ENCODE measurements at places on chromosomes 3 and 15. TPM values are rescaled to one million over a fixed set of nuclear protein-coding genes. Genes with fewer than 3 reads are reported as not detected.

DGKG gene
- not detected for total RNA-seq

UQCC5 gene
- 32.2 TPM for total RNA-seq

GCNT3 gene
- total RNA-seq, result 0.11 TPM

UBA7 gene
- total RNA-seq, result 3.3 TPM

GRCh38 chr3:140391061-140391460 is 286.8 kb upstream of the TRIM42 start:
- peak; percentile 9 for DNase-seq

DNA sequence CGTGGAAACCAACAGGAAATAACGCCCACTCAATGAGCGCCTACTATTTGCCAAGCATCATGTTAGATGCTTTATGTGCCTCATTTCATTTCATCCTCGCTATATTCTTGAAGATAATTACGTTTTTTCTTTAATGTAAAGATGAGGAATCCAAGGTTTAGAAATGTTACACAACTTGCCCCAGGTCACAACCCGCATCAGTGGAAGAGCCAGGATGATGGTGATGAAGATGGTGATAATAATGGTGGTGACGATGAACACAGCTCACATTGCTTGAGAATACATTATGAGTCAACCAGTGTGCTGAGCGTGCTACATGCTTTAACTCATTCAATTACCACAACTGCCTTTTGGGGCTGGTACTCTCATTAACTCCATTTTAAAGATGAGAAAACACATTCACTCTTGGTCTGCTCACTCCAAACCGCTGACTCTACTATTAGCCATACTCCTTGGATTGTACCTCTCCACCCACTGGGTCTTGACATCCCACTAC is 21.5 kb upstream of the MYO1E start:
- no peak for DNase-seq

- DNase-seq, result no peak
These were observed 71.1 kb upstream of the BLM start for GRCh38 chr15:90645873-90646575.

GRCh38 chr3:195462308-195462610 is 19.4 kb upstream of the ACAP2 start:
- no peak for DNase-seq

DNA sequence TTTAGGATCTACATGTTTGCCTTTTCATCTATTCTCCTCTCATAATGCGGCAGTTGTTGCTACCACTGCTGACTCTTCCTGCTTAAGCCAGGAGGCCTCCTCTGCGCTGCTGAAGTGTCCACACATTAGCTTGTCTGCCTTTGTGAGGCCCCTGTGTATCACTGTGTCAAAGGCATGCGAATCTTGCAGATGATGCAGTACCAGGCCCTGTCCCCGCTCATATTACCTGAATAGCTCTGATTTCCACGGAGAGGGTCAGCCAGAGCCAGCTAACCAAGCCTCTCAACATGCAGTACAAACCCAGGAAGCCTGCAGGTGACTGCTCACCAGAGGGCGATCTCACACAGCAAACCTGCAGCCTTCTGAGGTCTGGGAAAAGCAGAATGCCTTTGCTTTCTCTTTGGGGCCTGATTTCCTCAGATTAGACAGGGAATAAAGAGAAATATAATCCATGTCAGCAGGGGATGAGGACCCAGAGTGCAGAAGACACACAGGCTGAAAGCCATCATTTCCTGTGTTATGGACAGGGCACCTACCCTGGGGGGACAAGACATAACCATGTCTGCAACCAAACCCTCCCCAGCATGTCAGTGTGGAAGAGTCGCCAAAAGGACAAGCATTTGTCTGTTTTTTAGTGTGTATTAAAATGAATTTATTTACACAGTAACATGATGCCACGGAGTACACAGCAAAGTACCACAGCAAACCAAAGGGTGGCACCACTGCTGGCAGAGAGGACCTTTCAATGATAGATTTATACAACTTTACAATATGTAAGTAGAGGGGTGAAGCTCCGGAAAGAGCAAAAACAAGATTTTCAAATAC is 36.8 kb upstream of the TSPAN3 start:
- DNase-seq, result peak; percentile 52

- DNase-seq, result no peak
These were observed 107.4 kb upstream of the MLF1 start for GRCh38 chr3:158463556-158463955.

GRCh38 chr3:126448136-126448892 is 27.4 kb downstream of the ZXDC start:
- DNase-seq, result no peak

SAMD7 gene
- not detected for total RNA-seq

DNA sequence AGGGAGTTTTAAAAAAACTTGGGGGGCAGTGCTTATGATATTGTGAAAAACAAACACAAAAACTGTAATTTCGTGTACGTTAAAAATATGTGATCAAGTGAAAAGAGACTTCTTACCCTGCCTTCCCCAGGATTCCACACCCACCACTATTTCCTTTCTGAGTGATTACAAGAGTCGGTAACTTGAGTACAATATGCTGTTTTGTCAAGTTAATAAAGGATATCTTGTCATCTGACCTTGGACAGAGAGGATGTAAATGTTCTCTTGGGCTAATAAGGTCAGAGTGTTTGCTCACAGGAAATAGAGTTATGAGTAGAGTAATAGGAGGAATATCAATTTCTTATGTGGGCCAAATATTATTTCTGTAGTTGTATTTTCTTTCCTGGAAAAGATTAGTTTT is 68.1 kb downstream of the NOX5 start:
- DNase-seq, result no peak

GRCh38 chr3:50297896-50298725 is 1.1 kb downstream of the HYAL3 start:
- peak; percentile 54 for DNase-seq

- DNase-seq, result no peak
These were observed 15.2 kb downstream of the DNAJC19 start for GRCh38 chr3:180974286-180974685.

DNA sequence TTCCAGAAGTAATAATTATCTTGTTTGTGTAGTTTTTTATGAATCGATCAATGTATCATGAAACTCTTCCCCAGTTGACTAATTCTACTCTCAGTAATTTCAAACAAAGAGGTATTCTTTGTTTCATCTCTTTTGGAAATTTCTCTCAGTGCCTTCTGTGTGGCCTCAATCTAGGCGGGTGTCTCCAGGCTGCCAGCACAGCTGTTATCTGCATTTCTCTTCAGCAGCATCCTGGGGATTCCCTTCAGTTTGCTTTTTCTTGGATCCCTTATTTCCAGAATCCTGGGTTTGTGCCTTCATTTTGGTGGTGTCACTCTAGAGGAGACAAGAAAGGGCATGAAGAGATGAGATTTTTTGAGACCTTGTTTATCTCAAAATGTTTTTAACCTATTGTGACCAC is 22.7 kb downstream of the NIPA2 start:
- DNase-seq, result no peak

CDC25A gene
- total RNA-seq, result 52.0 TPM

DNA sequence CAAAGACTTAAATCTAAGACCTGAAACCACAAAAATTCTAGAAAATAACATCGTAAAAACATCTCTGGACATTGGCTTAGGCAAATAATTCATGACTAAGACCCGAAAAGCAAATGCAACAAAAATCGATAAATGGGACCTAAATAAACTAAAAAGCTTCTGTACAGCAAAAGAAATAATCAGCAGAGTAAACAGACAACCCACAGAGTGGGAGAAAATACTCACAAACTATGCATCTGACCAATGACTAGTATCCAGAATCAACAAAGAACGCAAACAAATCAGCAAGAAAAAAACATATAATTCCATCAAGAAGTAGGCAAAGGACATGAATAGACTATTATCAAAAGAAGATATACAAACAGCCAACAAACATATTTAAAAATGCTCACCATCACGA is 749.4 kb downstream of the PLOD2 start:
- no peak for DNase-seq

- DNase-seq, result no peak
These were observed 98.9 kb upstream of the CHL1 start for GRCh38 chr3:97417-98258.

DNA sequence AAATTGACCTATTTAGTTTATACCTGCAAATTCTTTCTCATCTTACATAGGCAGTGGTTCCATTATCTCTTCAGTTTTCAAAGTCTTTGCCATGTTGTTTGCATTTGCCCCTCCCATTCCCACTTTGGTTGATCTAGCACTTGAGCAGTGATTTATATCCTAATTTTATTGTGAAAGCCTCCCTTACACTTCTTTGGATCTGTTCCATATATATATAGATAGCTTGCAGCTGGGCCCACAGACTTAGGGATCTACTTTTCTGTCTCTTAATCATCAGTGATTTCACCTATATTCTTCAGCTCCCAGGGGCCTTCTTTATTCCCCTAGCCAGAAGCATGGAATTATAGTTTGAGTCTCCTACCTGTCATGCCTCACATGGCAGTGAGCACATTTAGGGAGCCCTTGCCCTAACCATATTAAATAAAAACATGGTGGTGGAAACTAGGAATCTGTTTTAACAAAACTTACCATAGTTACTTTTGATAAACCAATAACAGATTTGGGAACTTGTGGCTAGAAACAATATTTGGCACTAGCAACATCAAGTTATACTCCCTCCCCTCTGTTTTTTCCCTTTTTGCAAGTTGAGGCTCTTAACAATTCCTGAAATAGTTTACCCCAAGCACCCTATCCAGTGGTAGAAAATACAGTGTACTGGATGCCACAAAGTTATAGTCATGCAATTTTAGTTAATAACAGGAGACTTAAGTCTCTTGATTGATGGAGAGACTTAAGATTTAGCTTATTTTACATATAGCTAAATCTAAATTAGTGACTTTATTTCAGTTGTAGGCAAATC is 41.7 kb downstream of the ARIH1 start:
- DNase-seq, result no peak

CHL1 gene
- not detected for total RNA-seq

C2CD4B gene
- total RNA-seq, result not detected

B2M gene
- total RNA-seq, result 518 TPM

- DNase-seq, result no peak
These were observed 5.2 kb downstream of the KCTD6 start for GRCh38 chr3:58497097-58497496.

GREM1 gene
- 0.20 TPM for total RNA-seq

- no peak for DNase-seq
These were observed 1.1 kb upstream of the UTS2B start for GRCh38 chr3:191331388-191331787.

- no peak for DNase-seq
These were observed 10.3 kb downstream of the PFKFB4 start for GRCh38 chr3:48546203-48546829.

LRRC15 gene
- not detected for total RNA-seq

- DNase-seq, result no peak
These were observed 165.5 kb upstream of the TGFBR2 start for GRCh38 chr3:30440880-30441279.

- no peak for DNase-seq
These were observed 69.6 kb downstream of the C3orf20 start for GRCh38 chr3:14744556-14744955.

- DNase-seq, result no peak
These were observed 25.5 kb upstream of the ZNF710 start for GRCh38 chr15:89975482-89976245.

DNA sequence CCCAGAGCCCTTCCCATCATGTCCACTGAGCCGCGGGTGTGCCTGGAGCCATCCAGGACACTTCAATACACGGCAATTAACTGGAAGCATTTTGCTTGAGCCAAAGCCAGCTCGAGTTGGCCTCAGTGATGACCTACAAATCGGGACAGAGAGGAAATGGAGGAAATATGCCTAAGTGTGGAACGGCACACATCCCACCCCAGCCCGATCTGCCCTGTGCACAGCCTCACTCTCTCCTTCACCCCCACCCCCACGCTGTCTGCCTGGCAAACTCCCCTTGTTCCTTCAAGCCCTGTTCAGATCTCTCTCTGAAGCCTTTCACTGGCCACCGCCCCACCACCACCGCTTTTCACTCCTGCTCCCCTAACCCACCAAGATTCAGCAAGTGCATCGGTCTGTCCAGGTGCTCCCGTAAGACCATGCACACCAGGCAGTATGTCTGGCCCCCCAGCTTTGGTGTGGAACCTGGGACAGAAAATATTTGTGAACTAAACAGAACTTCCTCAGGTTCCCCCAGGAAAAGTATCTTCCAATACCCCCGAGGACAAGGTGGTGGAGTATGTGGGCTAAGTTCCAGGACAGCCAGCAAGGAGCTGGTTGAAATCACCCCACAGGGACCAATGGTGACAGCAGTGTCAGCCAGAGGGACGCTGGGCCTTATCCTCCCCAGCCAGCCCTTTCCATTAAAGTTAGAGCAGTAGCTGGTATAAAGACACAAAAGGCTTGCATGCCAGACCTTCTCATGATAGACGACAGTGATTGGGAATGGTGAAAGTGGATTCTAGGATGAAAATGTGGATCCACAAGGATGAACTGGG is 83.7 kb downstream of the VGLL4 start:
- no peak for DNase-seq

GRCh38 chr3:157631478-157631877 is 128.3 kb upstream of the VEPH1 start:
- no peak for DNase-seq

DNA sequence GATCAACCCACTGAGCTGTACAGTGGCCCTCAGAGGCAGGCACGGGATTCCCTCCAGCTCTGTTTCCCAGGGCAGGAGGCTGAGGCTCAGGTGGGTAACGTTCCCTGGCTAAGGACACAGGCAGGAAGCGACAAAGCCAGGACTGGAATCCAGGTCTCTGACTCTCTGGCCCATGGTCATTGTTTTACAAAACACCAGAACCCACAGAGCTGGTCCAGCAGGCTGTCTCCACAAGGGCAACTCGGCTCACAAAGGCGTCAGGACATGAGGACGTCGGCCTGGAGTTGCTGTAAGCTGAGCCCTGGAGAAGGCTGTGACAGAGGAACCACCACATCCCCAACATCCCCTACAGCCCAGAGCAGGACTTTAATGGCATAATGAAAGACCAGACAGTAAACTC is 30.7 kb downstream of the NUP210 start:
- no peak for DNase-seq

LCMT2 gene
- 16.0 TPM for total RNA-seq

DNA sequence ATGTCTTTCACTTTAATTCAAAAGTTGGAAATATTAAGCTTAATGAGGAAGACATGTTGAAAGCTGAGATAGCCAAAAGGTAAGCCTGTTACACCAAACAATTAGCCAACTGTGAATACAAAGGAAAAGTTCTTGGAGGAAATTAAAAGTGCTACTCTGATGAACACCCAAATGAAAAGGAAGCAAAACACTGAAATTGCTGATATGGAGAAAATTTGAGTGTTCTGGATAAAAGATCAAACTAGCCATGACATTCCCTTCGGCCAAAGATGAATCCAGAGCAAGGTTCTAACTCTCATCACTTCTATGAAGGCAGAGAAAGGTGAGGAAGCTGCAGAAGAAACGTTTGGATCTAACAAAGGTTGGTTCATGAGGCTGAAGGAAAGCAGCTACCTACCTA is 280.8 kb upstream of the BCHE start:
- DNase-seq, result no peak

CLRN1 gene
- not detected for total RNA-seq

- DNase-seq, result no peak
These were observed 500.7 kb upstream of the ATP11B start for GRCh38 chr3:182292591-182292990.

DNA sequence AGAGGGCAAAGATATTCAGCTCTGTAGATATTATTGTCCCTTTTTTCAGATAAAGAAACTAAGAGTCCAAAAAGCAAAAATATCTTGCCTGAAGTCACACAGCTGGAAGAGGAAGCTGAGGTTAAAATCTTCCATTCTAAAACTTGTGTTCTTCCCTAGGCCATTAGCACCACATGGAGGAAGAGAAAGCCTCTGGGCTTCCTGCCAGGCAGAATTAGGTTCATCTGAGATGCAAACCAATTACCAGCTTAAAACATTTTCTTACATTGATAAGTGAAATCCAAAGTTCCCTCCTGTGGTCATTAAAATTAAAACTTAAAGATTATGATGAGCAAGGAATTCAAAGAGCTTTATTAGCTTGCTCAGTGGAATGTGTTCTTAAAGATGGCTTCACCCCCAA is 235.3 kb upstream of the SETMAR start:
- no peak for DNase-seq

All from K562 (cell line).